Epithelial cell of umbilical artery (primary cell): ENCODE measurements at places on chromosomes 16 and 17. TPM values are rescaled to one million over a fixed set of nuclear protein-coding genes. Genes with fewer than 3 reads are reported as not detected.

Gene GRIN2A
- not detected in 2 replicates for total RNA-seq

Gene RPS2
- 1,321 and 2,704 TPM in 2 replicates for total RNA-seq

Gene TBX21
- total RNA-seq = not detected in 2 replicates

Gene TBC1D3
- not detected in 2 replicates for total RNA-seq

Gene KRTAP4-5
- not detected in 2 replicates for total RNA-seq

Gene OTOP3
- total RNA-seq = not detected in 2 replicates

Gene ABCA10
- 0.32 and 1.1 TPM in 2 replicates for total RNA-seq

Gene KRT23
- total RNA-seq = not detected in 2 replicates

Gene SLC47A2
- not detected in 2 replicates for total RNA-seq

Gene SSTR5
- total RNA-seq = not detected in 2 replicates

Gene MYO1C
- total RNA-seq = 141 and 172 TPM in 2 replicates

Gene AFMID
- total RNA-seq = 50.3 and 65.5 TPM in 2 replicates

Gene GJD3
- total RNA-seq = 0.97 TPM in 1 of 2 replicates, not detected in the other

Gene SYNGR3
- 4.3 and 4.9 TPM in 2 replicates for total RNA-seq

Gene KIF19
- not detected in 2 replicates for total RNA-seq

Gene EZH1
- 5.8 and 14.0 TPM in 2 replicates for total RNA-seq

Gene RNF222
- not detected in 2 replicates for total RNA-seq

Gene TP53TG3B
- total RNA-seq = not detected in 2 replicates

Gene LCAT
- total RNA-seq = 1.3 and 2.6 TPM in 2 replicates

Gene DYNLRB2
- total RNA-seq = not detected in 2 replicates

Gene BAHCC1
- 1.7 and 3.9 TPM in 2 replicates for total RNA-seq

Gene PHF23
- total RNA-seq = 39.7 and 43.9 TPM in 2 replicates

Gene MSL1
- 28.3 and 36.8 TPM in 2 replicates for total RNA-seq

Gene RNF227
- total RNA-seq = 0.65 and 0.76 TPM in 2 replicates

Gene KRT24
- total RNA-seq = not detected in 2 replicates

Gene CLEC19A
- not detected in 2 replicates for total RNA-seq

Gene CCDC92B
- total RNA-seq = not detected in 2 replicates

Gene TMEM92
- not detected in 2 replicates for total RNA-seq

Gene CHST5
- total RNA-seq = not detected in 2 replicates

Gene MPO
- total RNA-seq = not detected in 2 replicates

Gene ST6GALNAC2
- 0.65 and 1.1 TPM in 2 replicates for total RNA-seq

Gene C17orf67
- total RNA-seq = 0.76 and 1.3 TPM in 2 replicates

Gene HSF5
- total RNA-seq = under 0.01 TPM in 2 replicates

Gene ZNF785
- 6.2 and 6.7 TPM in 2 replicates for total RNA-seq

Gene ABCC3
- total RNA-seq = 1.6 and 3.3 TPM in 2 replicates

Gene PLA2G10
- total RNA-seq = not detected in 2 replicates

Gene CES1
- not detected in 2 replicates for total RNA-seq

Gene C16orf46
- 0.32 and 0.46 TPM in 2 replicates for total RNA-seq

Gene TMEM231
- total RNA-seq = 9.9 and 19.2 TPM in 2 replicates

Gene EVPLL
- not detected in 2 replicates for total RNA-seq

Gene GNG13
- total RNA-seq = not detected in 2 replicates

Gene PRKAR1A
- 230 and 298 TPM in 2 replicates for total RNA-seq

Gene FBXW10
- not detected in 2 replicates for total RNA-seq

Gene APOBR
- total RNA-seq = not detected in 2 replicates

Gene TBC1D26
- total RNA-seq = not detected in 2 replicates

Gene CLEC3A
- total RNA-seq = not detected in 2 replicates

Gene JPH3
- under 0.01 TPM in 1 of 2 replicates, not detected in the other for total RNA-seq

Gene SLFN14
- not detected in 2 replicates for total RNA-seq

Gene TRIM37
- 53.9 and 63.4 TPM in 2 replicates for total RNA-seq

Gene CDT1
- 13.3 and 17.0 TPM in 2 replicates for total RNA-seq
